Stimulated activated CD4-positive, alpha-beta T cell treated with anti-CD3 and anti-CD28 coated beads, Interleukin-4, amount 100 ng/mL, for 24 hours (primary cell): ENCODE measurements at places on chromosomes 6 and 20.

GRCh38 chr6:43219814-43220213, 9.5 kb downstream of the DNPH1 start:
- no peak for DNase-seq

GRCh38 chr6:44222486-44223318, 693 bp upstream of the SLC29A1 start:
- no peak for DNase-seq

GRCh38 chr20:58981628-58982364, 740 bp downstream of the NELFCD start:
- no peak for DNase-seq

DNA sequence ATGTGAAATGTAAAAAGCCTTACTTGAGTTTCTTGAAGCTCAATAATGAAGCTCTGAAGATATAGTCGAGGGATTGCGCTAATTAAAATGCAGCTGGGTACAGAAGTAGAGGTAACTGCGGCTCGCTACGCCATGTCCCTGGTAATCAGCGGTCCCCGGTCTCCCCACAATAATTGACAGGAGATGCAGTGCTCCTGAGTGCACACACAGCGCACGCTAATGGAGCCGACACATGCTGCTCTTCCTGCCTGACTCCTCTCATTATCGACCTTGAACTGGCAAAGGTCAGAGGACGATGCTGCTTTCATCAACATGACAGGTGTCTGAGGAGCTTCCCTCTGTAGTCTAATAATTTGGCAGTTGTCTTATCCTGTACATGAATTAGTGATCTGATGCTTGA, 365.9 kb downstream of the RNF144B start:
- no peak for DNase-seq

- DNase-seq = no peak
Observed at GRCh38 chr6:110408901-110409300, 6.5 kb downstream of the DDO start.
